ENCODE measurements at places on chromosomes 5 and 9. TPM values are rescaled to one million over a fixed set of nuclear protein-coding genes. Genes with fewer than 3 reads are reported as not detected.
A peak's percentile ranks its signal among the peaks of the same experiment; 100 is the strongest.

Gene PCDHGB3
- total RNA-seq = 0.24 TPM

DNA sequence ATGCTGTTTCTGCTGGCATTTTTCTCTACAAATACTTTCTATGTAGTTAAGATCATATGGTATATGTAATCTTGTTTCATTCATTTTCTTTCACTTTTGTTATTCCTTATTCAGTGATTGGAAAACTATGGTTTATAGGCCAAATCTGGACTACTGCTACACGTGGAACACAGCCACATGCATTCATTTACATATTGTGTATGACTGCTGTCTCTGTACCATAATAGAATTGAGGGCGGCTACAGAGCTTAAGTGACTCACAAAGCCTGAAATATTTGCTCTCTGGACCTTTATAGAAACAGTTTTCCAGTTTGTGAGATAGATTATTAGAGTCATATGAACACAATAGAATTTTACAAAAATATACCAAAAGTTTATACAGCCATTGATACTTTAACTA lies 133.6 kb upstream of the CDKN2B start:
- no peak overlapping the region for H3K4me3 ChIP-seq
- no peaks in the 10 kb centered on the region for H3K36me3 ChIP-seq
- H3K4me1 ChIP-seq = no peaks in the 10 kb centered on the region
- no peak overlapping the region for H3K27ac ChIP-seq

Gene ASTN2
- total RNA-seq = 2.8 TPM

DNA sequence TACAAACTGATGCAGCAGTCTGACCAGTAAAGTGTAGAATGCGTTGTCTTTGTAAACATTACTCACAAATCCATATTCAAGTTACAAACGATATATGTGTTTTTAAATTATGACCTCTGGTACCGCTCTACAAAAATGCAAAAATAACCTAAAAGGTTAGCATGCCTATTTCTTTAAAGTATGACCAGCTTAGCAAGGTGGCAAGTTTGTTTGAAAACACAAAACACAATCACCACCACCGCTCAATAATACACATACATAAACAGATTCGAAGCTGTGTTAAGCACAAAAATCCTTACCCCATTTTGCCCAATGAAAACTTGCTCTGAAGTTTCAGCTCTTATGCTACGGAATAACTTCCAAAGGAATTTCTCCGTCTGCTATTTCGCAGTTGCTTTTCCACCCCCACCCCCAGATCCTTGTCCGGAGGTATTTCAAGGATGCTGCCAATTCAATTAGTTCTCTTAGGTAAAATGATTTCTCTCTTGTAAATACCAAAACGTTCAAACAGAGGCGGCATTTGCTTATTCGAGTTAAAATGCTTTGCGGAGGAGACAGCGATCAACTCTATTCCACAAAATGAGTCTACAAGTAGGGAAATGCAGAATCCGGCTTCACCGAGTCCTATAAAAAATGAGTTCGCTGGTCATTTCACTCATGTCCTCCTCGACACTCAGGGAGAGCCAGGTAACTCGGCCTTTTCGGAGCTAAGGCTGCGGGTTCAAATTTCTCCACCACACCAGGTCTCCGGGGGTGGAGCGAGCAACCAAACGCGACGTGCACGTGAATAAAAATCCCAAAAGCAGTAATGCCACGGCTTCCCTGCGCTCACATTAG lies 1.2 kb downstream of the HOMER1 start:
- H3K4me3 ChIP-seq = peak overlapping the region; percentile 71
- H3K27ac ChIP-seq = peak overlapping the region; percentile 97
- peaks cover 7% of the 10 kb centered on the region for H3K27me3 ChIP-seq
- no peaks in the 10 kb centered on the region for H3K36me3 ChIP-seq

Gene CDH12
- total RNA-seq = not detected

Gene QRFP
- not detected for total RNA-seq

GRCh38 chr5:26761045-26761444 lies 277.3 kb downstream of the CDH9 start:
- H3K27me3 ChIP-seq = no peaks in the 10 kb centered on the region
- no peaks in the 10 kb centered on the region for H3K4me1 ChIP-seq
- H3K36me3 ChIP-seq = no peaks in the 10 kb centered on the region
- no peak overlapping the region for H3K4me3 ChIP-seq

GRCh38 chr5:116939641-116940040 lies 365.0 kb upstream of the SEMA6A start:
- no peaks in the 10 kb centered on the region for H3K4me1 ChIP-seq
- H3K4me3 ChIP-seq = no peak overlapping the region
- no peak for DNase-seq
- no peak overlapping the region for H3K27ac ChIP-seq
- H3K27me3 ChIP-seq = no peaks in the 10 kb centered on the region
- H3K36me3 ChIP-seq = no peaks in the 10 kb centered on the region

Gene C9orf153
- total RNA-seq = 0.93 TPM

Gene ELAVL2
- not detected for total RNA-seq

DNA sequence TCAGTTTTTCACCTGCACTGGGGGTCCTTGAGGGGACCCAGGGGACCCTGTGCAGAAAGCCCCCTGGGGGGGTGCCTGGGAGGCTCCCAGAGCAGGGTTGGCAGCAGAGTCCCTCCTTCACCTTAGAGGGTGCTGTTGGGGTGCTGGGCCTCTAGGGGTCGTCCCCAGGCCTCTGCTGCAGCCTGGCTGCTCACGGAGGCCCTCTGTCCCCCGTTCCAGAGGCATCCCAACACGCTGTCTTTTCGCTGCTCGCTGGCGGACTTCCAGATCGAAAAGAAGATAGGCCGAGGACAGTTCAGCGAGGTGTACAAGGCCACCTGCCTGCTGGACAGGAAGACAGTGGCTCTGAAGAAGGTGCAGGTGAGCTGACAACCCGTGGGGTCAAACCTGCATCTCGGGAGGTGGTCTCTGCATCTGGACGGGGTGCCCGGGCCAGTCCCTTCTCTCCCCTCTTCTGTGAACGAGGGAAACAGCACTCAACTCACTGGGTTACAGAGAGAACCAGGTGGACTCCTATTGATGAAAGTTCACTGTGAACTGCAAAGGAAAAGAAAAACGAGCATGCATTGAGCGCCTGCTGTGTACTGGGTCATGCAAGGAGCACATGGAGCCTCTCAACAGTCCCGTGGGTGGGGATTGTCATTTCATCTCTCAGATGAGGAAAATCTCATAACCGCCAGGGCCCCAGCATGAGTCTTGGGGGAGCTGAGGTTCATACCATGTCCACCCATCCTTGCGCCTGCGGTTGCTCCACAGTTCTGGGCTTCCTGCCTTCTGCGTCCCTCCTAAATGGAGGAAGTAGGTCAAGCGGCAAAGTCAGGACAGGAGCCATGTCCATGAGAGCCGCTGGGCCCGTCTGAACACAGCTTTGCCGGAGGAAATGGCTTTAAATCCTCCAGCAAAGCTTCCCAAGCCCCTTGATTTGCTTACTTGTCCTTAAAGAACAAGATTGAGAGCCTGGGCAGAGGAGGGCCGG lies 54.8 kb downstream of the NEK6 start:
- no peaks in the 10 kb centered on the region for H3K36me3 ChIP-seq
- H3K27ac ChIP-seq = no peak overlapping the region
- no peak for DNase-seq
- H3K27me3 ChIP-seq = no peaks in the 10 kb centered on the region
- no peak overlapping the region for H3K4me3 ChIP-seq
- no peaks in the 10 kb centered on the region for H3K4me1 ChIP-seq

Data from naive thymus-derived CD4-positive, alpha-beta T cell (primary cell).